AG20443 (cell line): ENCODE measurements at places on chromosomes 3 and 15.

DNA sequence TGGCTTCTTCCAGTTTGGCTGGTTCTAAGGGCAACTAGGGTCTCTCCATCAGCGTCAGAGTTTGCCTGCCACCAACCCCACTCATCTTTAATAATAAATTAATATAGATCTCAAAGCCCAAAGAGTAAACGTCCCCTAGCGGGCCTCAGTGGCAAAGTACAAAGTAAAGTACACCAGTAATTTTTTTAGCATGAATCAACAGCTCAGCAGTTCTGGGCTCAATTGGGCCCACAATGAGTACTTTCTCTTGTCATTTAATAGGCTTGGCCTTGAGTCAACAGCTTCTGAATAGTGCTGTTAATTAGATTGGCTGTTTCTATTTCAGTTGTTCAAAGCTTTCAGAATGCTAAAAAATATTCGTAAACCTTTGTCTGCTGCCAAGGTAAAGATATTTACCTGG lies 89.0 kb upstream of the PFN2 start:
- DNase-seq, result no peak

GRCh38 chr15:72936691-72937679 lies 115.3 kb upstream of the NEO1 start:
- DNase-seq, result no peak

DNA sequence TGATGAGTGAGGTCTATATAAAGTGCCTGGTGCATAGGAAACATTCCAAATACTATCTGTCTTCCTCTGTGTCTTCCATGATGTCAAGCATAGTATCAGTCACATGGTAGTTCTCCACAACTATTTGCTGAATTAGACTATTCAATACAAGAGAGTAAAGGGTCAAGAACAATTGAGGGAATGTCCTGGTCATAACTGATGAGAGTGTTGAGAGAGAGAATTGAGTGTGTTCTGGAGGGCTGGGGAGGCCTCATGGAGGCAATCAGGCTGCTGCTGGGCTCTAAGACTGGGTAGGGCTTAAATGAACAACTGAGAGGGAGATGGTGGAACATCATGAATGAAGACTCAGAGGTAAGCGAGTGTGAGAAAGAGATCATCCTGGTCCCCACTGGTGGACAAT lies 433.7 kb upstream of the ONECUT1 start:
- DNase-seq, result no peak

DNA sequence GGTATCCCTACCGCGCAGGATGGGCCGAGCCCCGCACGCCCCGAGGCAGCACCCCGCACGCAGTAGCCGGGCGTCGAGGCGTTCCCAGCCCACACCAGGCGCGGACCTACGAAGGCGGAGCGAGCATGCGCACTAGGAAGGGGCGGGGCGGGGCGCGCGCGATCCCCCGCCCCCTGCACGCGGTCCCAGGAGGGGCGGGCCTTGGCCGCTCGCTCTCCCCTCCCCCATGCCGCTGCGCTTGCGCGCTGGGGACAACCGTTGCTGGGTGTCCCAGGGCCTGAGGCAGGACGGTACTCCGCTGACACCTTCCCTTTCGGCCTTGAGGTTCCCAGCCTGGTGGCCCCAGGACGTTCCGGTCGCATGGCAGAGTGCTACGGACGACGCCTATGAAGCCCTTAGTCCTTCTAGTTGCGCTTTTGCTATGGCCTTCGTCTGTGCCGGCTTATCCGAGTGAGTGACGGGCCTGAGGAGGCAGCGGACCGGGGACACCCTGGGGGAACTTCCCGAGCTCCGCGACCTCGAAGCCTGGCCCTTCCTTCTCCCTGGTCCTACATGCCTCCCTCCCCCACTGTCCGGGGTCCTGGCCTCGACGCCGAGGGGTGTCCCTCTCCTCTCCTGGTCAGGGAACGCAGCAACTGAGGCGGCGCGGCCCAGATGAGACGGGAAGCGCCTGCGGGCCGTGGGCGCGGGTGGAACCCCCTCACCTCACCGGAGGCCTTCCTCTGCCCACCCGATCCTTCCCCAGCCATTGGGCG lies at the start of gene SPESP1:
Gene SPESP1 (plus strand): TSS at position 258 of the 755 bp plus-strand sequence. CDS start 129 bp downstream, at position 387.
- DNase-seq, result peak; percentile 86

- DNase-seq, result no peak
These were observed 46.3 kb upstream of the CDV3 start for GRCh38 chr3:133527081-133527715.

DNA sequence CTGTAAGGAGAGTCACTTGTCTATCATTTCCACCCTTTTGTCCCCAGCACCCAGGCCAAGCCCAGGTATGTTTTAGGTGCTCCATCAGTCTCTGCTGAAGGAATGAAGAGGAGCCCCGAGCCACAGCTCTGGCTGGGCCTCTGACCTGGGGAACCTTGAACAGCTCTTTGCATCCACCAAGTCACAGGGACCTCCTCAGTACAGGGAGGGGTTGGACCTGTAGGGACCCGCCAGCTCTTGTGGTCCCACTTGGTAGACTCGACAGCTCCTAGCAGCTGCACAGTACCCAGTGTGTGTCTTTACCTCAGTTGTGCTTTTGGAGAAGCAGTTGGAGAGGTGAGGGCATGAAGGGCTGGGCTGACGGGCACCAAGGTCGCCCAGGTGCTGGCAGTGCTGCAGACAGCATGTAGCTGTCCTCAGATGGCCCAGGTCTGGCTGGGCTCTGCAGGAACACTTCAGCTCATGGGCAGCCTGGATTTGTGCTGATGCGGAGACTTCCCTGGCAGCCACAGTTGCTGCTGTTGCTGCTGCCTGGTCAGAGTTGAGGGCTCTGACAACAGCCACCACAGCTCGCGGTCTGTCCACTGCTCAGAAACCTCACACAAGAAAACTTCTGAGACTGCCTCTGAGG lies 123.6 kb downstream of the CACNA1D start:
- no peak for DNase-seq

DNA sequence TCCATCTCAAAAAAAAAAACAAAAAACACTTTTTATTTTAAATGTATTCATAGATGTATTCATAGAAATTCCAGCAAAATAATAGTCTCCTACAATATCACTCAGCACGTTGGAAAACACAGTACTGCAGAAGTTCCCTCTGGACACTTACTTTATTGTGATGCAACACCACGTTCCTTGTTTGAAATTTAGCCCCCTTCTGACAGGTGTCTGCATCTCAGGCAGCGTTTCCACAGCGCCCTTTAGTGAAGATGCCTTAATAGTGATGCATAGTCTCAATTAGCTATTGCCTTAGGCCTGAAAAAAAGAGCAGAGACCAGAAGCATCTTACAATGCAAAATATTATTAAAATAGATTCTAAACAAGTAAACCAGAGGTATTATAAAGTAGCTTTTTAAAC lies 20.3 kb downstream of the IL12A start:
- DNase-seq, result no peak

- DNase-seq, result no peak
These were observed 36.9 kb downstream of the NCK1 start for GRCh38 chr3:136898954-136899353.

- no peak for DNase-seq
These were observed 56.2 kb downstream of the FAM43A start for GRCh38 chr3:194741916-194742315.

- DNase-seq, result no peak
These were observed 56.9 kb upstream of the SATB1 start for GRCh38 chr3:18481946-18482548.

- no peak for DNase-seq
These were observed 14.6 kb downstream of the SMAD6 start for GRCh38 chr15:66716656-66717020.

GRCh38 chr15:31364301-31365031 lies 37.8 kb downstream of the KLF13 start:
- no peak for DNase-seq

DNA sequence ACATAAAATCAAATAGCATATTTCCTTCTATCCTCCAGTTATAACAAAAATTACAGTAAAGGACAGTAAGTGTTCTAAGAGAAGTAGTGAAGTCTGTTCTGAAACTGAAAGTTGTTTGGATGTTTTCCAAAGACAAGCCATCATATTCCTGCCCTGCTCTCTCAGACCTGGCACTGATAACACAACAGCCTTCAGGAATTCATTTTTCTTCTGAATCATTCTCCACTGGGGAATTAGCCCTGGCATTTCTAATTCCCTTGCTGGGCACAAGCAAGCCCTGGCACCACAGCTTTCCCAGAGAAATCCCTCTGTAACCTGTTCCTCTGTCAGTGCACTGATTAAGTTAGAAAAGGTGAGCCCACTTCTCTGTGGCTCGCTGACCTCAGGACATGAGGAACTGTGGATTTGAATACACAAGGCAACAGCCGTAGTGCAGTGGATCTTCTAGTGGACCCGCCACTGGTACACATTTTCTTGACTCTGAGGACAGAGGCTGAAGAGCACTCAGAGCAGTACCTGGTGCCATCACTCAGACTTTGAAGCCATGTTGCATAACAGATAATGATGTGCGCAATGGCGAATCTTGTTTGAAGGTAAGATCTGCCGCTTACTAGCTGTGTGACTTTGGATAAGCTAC lies 61.6 kb downstream of the WWTR1 start:
- DNase-seq, result no peak

GRCh38 chr15:60591496-60592370 lies 112.8 kb upstream of the ICE2 start:
- peak; percentile 64 for DNase-seq

DNA sequence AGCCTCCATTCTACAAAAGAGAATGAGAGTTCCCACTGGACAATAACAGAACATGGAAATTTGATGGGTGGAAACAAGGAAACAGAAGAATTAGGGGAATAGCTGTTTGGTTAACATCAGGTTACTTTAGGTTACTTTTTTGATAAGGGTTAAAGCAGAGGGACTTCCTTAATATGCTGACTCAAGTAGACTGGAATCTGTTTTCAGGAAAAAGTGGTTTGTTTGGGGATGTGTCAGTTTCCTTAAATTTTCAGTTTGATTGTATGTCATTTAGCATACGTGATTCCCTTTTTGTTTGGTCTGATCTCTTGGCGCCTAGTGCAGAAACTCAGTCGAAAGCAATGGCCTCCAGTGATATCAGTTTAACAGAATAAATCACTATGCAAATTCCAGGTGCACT lies 411.8 kb upstream of the GRM7 start:
- no peak for DNase-seq

DNA sequence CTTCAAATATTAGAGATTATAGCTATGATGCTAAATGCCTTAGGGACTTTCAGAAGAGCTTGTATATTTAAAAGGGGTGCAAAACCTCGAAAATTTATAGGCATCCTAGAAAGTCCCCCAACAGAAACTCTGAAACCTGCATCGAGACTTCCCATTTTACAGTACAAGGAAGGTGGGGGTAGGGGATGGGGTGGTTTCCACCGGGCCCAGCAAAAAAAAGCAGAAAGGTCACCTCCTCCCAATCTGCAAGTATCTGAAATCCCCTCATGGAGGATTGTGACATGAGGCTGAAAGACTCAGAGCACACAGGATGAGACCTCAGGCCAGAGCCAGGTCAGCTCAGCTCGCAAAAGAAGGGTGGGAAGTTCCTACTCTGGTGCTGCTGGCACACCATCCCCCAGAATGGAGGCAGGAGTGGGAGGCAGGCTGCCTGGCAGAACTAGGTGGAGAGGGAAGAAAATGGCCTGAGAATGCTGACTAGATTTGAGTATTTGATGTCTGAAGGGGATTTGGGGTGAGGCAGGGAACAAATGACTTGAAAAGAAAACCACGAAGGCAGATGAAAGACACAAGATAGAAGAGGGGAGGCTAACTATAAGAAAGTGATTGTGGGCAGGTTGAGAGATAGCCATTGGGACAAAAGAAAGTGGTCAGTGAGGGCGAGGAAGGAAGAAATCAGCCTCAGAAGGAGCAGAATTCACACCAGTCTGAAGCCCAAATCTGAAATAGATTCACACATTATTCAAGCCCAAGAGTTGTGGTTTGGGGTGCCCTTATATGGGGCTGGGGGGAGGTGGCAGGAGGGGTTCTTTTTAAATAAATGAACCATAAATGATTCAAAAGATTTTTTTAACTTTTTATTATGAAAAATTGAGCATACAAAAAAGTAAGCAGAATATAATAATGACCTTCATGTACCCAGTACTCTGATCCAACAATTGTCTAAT lies 22.5 kb upstream of the TSC22D2 start:
- no peak for DNase-seq

GRCh38 chr3:110576960-110577359 lies 494.7 kb upstream of the NECTIN3 start:
- DNase-seq, result peak; percentile 74

- DNase-seq, result peak; percentile 40
These were observed 900 bp upstream of the GNB4 start for GRCh38 chr3:179452176-179452564.

GRCh38 chr3:71195492-71195891 lies 388.0 kb downstream of the FOXP1 start:
- DNase-seq, result peak; percentile 18

GRCh38 chr3:153484842-153485241 lies 322.8 kb downstream of the RAP2B start:
- DNase-seq, result no peak

GRCh38 chr3:51953445-51953844 lies 1.7 kb upstream of the GPR62 start:
- peak; percentile 62 for DNase-seq

- peak; percentile 49 for DNase-seq
These were observed 75.5 kb downstream of the ADAMTS9 start for GRCh38 chr3:64612082-64612860.

GRCh38 chr15:39211108-39211979 lies 369.5 kb upstream of the THBS1 start:
- no peak for DNase-seq

- DNase-seq, result no peak
These were observed 60.1 kb downstream of the MGLL start for GRCh38 chr3:127762077-127762786.

GRCh38 chr3:179093807-179094206 lies 22.2 kb upstream of the ZMAT3 start:
- no peak for DNase-seq

- DNase-seq, result no peak
These were observed 413.7 kb downstream of the LPP start for GRCh38 chr3:188567478-188568195.

DNA sequence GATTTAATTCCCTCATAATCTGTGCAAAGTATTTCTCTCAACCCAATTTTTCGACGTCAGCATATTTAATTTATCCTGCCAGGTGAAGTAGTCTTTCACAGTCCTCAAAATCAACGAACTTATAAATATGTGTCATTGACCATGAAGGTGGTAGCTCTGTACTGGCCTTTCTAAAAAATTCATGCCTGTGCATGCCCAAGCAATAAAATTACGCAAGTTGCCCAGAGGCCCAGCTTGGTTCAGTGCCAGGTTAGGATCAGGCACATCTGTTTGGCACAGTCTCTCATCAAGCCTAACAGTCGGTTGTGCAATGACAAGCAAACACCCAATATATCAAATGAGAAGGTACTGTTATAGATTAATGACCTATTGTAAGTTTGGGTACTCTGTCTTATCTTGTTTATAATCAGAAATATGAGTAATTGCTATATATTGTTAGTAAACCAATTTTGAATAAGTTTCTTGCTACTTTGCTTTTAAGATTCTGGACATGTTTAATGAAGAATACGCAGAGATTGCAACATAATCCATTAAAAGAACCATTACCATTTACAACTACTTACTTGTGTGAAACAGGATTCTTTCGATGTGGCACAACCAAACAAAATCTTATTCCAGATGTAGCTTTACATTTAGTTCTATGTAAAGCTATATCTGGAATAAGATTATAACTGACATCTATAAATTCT lies 159.0 kb upstream of the IL12A start:
- DNase-seq, result peak; percentile 64

GRCh38 chr3:19901918-19902317 lies 32.1 kb downstream of the EFHB start:
- no peak for DNase-seq
